ENCODE measurements at places on chromosomes 3 and 15. TPM values are rescaled to one million over a fixed set of nuclear protein-coding genes. Genes with fewer than 3 reads are reported as not detected.

DNA sequence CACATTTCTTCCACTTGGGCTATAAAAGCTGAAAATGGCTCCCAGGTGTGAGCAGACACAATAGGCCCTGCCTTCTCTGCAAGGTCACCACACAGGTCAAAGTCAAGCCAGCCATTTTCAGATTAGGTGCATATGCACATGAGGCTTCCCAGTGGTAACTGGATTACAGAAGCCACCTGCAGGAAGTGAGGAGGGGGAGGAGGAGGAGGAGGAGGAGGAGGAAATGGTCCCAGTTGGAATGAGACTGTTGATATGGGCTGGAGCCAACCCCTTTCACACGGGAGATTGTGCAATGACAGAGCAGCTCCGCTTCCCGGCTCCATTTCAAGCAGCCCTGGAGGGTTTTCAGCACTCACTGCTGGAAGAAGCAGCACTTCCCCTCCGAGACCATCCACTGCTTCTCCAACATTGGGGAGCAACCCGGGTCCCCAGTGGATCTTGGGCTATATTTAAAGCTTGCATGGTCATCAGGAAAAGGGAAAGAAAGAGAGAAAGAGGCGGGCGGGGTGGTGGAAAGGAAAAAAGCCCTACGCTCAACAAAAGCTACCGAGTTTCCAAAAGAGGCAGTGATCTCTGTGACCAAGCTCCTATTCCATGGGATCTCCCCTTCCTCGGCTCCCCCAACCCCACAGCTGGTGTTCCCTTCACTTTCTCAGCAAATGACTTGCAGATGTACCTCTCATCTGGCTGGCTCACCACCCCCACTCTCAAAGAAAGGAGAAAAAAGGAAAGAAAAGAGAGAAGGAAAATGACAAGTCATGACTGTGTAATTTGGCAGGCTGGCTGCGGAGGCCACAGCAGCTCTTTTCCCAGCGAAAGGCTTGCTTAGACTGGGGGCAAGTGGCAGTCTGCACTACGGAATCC, 58.3 kb downstream of the LRIG1 start:
- ATAC-seq: peak; percentile 76

GRCh38 chr15:64460724-64461720, 644 bp downstream of the ZNF609 start:
- peak; percentile 60 for ATAC-seq

The FOXL2 gene
- not detected for total RNA-seq

GRCh38 chr3:29301332-29302019, 20.6 kb downstream of the RBMS3 start:
- ATAC-seq: no peak

DNA sequence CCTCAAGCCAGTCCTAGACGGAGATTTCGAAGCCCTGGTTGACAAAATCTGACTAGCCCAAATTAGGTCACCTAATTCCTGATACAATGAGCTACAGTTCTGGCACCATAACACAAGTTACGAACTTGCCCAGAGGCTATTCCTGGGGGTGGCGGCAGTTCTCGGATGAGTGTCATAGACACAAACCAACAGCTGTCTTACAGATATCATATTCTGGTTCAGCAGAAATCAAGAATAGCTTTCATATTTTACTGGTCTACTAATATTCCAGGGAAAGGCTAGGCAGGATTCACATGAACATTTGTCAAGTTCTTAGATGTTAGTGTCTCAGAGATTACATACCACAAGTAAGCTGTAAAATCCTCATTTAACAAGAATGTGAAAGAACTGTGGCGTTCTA, 8.8 kb downstream of the ANAPC13 start:
- peak; percentile 51 for ATAC-seq

GRCh38 chr3:110526777-110527727, 544.6 kb upstream of the NECTIN3 start:
- no peak for ATAC-seq

The CPLX3 gene
- total RNA-seq: not detected

GRCh38 chr3:48716508-48716981, 476 bp downstream of the IP6K2 start:
- ATAC-seq: no peak

DNA sequence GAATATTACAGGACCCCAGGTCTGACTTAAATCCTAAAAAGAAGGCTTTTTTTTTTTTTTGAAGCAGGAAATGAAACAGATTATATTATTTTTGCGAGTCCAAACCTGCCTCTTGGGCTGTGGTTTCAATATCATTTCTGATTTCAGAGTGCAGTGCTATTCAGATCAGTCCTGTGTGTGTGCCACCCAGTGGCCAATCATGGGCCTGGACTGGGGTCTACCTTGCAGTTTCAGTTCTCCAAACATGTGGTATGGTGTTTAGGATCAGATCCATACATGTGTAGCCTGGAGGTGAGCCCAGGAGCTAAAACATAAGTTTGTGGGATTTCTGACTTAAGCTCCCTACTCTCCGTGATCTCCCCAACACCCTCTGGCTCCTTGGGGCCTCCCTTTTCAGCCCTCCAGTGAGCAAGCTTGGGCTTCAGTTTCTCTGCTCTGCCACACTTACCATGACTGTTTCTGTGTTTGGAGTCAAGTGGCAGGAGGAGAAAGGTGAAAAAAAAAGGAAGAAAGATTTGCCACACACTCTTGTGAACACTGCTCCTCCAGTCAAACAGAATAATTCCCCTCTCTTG, 12.1 kb upstream of the THSD4 start:
- peak; percentile 77 for ATAC-seq

DNA sequence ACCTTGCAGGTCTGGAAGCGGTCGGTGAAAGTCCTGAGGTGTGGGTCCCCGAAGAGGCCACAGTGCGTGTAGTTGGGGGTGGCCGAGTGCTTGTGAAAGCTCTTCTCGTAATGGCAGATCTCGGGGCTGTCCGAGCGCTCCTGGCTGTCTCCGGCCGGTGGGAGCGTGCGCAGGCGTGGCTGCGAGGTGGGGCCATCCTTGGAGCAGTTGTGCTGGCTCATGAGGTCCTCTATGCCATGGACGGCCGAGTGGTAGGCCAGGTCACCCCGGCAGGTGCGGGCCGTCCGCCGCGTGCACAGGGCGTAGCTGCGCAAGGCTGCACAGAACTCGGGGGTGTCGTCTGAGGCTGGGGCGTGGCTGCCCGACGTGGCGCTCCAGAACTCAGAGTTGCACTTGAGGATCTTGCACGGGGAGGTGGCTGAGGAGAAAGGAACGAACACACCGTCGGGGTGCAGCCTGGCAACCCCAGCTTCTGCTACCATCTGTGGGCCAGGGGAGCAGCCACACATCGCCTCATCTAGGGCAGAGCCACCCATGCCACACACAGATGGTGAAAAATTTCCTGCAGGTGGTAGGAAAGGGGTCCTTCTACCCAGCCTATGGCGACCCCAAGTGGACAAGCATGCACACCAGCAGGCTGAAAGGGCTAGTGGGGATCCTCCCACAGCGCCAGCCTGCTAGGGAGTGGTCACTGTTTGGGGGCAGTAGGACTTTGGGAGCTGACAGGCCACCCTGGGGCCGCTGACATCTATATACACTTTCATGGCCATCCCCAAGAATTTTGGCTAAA, 36.7 kb downstream of the RGMA start:
- no peak for ATAC-seq

GRCh38 chr15:69590201-69590710, 137.6 kb downstream of the RPLP1 start:
- no peak for ATAC-seq

DNA sequence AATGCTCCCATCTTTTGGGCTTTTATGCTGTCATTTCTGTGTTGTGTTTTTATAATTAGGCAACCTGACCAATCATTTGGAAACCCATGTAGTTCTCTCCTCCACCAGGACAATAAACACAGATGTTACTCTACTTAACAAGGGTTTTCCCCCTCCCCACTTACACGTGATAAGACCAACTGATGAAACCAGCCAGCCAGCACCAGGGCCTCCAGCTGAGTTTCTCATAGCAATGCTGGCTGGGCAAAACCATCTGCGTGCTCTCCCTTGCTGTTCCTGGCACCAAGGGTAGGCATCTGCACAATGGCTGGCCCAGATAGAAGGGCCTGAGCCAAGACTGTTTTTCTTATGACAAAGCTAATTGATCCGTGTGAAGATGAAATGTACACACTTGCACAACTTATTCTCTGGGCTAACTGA, 310.4 kb downstream of the PLCL2 start:
- ATAC-seq: no peak

- no peak for ATAC-seq
Observed at GRCh38 chr15:53116169-53116568, 326.0 kb upstream of the ONECUT1 start.

DNA sequence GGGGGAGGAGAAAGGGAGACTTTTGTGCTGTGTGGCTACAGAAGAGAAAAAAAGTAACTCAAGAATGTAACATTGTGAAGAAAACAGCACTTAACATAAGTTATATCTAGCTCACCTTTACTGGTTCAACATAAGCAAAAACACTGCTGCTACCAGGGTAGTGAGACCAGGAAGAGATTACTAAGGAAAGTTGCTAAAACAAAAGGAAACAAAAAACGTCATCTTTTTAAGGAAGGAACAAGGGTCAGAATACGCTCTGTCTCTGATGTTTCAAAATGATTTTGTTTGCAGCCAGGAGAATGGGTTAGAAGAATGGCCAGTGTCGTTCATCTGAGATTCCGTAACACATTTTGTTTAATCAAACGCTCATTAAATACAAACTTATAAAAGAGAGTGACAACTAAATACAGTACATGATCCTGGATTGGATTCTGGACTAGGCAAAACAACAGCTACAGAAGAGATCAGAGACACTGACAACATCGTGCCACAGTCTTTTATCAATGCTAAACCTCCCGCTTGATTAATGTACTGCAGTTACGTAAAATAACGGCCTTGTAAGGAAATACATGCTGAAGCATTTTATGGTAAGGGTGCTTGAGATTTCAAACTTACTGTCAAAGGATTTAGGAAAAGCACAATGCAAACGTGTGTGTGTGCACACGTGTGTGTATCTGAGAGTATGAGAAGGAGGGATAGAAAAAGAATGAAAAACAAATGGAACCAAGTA, 67.7 kb downstream of the FOXP1 start:
- no peak for ATAC-seq

The PCLAF gene
- 18.3 TPM for total RNA-seq

The CELSR3 gene
- 0.88 TPM for total RNA-seq

- peak; percentile 76 for ATAC-seq
Observed at GRCh38 chr3:23805633-23806533, at the start of gene UBE2E1. TSS of gene UBE2E1 (plus strand) at chr3:23805955. CDS start at chr3:23807270, 1,315 bp downstream.

- no peak for ATAC-seq
Observed at GRCh38 chr15:99732124-99732750, 1.0 kb downstream of the LYSMD4 start.

DNA sequence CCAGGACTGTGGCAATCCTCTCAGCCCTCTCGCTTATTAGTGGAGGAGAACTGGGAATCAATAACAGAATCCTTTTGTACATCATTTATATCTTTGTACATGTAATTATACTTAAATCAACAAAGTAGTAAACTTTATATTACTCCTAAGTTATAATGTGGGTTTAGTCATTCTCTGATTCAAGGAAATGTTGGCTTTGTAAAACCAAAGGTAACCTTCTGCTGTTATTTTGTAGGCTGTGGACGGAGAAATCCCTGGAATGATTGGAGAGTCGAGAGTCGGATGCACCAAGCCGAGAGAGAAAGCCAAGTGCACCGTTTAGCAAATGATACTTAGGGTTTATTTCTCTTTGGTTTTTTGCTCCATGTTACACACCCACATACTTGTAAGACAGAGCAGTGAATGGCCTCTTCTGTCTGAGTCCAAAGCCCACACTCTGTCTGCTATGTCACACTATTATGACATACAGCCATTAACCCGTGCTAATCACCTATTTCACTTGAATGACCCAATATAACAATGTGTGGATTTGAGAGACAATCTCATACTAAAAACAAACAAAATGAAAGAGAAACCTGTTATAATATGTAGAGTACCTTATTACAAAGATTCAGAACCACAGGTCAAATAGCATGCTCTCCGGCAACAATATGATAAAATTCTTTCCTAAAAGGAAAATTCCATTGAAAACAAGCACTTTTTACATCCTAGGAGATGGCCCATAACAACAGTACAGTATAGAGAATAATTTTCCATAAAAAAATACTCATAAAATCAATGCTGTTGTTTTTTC, 72.2 kb downstream of the MECOM start:
- no peak for ATAC-seq

- ATAC-seq: no peak
Observed at GRCh38 chr3:84082726-84083125, 876.1 kb upstream of the CADM2 start.

DNA sequence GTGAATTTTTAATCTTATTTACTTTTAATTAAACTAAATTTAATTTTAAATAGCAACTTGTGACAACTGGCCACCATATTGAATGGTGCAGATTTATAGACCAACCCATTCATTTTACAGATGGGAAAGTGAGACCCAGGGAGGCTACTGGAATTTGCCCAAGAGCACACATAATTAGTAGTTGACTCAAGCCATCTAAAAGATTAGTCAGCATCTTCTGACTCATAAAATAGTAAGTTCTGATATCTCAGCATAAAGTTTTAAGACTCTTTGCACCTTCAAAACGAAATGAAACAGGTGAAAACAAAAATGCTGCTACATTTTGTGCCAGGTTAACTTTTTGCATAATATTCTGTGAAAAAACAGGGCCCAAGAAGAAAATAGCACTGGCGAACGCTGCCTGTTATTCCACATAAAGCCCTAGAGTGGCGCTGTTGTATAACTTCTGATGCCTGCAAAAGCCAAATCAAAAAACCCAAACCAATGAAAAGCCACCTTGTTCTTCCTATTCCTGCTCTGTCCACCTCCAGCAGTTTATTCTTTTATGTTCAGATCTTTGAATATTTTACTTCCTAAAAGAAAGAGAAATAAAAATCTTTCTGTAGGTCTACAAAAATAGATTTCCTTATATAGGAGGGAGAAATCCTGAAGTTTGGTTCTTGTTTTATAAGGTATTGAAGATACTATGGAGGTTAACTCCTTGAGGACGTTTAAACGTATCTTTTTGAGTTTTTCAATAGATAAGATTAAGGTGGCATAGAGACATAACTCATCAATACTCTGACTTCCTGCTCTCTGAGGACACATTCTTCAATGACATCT, 62.8 kb downstream of the OTOL1 start:
- ATAC-seq: peak; percentile 54

DNA sequence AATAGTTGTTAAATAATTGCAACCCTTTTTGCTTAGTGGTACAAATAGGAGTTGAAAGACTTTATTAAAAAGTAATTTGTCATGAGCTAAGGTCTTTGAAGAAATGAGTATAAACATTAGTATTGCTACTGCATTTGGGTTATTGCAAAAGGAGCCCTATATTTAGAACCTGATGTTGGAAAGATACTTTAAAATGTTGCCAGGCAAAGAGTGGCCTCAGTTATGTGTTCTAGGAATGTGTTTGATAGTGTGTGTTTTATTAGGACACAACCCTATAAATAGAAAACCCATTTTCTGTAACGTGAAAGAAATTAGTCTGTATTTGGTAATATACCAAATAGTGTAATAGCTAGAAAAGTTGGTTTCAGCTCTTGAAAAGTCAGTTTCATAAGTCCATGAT, 10.7 kb downstream of the VPS8 start:
- ATAC-seq: no peak

DNA sequence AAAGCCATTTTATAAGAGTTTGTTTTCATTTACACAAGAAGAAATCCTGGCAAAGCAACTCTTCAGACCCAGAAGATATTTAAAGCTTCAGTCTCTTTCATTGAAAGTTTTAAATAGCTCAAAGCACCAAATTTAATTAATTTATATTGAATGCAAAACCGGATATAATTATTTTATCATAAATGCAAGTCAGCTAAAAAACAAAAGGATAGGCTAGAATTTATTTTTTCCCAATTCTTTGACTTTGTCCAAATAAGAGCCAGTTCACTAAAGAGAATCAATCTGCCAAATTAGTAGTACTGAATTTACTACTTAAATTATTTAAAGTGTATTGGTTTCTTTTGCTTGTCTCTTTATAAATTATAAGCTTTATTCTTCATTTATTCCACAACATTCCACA, 101.5 kb downstream of the ZNF385D start:
- no peak for ATAC-seq

- no peak for ATAC-seq
Observed at GRCh38 chr3:112627419-112627818, 13.5 kb downstream of the CCDC80 start.
